Lung microvascular endothelial cell (primary cell): ENCODE measurements at places on chromosomes 12 and 14. TPM values are rescaled to one million over a fixed set of nuclear protein-coding genes. Genes with fewer than 3 reads are reported as not detected.

DNA sequence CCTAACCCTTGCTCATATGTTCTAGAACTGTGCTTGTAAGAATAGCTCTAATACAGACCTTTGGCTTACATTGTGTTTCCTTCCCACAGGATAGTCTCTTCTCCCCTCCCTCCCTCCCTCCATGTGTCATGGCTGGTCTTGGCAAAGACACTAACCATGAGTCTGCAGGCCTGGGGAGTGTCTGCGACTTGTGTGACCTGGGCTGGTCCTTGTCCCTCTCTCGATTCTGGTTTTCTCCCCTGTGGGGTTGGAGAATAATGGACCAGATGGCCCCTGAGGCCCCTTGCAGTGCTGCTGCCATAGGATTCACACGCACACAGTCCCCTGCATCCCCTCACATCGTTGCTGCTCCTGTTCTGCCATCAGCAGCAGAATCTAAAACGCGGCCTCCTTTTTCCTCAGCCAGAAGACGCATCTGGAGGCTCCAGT is 30.3 kb downstream of the DEGS2 start:
- DNase-seq, result peak; percentile 45

DNA sequence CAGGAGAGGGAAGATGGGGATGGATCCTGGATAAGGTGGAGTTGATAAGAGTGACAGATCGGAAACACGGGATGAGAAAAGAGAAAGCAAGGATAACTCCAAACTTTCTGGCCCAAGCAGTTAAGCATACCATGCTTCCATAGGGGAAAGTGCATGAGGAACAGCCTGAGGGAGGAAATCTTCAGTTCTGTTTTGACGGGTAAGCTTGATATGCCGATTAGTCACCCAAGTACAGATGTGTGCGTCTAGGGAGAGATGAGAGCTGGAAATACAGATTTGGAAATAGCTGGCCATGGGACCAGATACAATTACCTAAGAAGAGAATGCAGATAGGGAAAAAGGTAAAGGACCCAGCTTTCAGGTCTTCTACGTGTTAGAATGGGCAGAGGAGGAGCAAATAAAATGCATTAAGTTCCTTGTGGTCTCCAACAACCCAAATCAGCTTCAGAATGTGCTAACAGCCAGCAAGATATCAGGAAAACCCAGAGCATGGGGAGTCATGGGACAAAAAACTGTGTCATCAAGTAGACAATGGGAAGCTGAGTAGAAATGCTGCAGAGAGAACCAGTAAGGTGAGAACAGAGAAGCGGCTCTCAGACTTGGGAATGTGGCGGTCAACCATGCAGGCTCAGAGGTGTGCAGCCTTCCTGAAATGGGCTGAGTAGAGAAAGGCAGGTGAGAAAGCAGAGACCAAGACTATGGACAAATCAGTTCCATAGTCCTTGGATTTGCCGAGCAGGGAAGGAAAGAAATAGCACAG is 56.3 kb downstream of the PPP1R36 start:
- DNase-seq, result no peak

- peak; percentile 75 for DNase-seq
Measured at GRCh38 chr12:13167226-13167625, 29.3 kb upstream of the EMP1 start.

- no peak for DNase-seq
Measured at GRCh38 chr12:113475451-113476175, 3.9 kb upstream of the LHX5 start.

- peak; percentile 84 for DNase-seq
Measured at GRCh38 chr12:77685112-77685511, 145.6 kb upstream of the NAV3 start.

DNA sequence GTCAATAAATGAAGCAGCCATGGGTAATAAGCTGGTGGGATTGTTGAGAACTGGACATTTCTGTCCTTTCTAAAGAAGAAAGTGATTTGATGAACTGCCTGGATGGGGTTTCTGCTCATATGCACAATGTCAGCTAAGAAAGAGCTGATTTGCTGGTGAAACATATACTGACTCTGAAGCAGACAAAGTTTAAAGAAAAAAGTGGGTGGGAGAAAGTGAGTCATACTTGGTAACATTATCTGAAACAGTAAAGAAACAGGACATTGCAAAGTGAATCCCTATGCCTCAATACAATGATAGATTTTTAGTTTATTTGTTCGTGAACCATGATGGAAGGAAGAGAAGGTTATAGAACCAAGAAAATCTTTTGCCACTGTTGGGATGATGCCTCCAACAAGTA is 95.6 kb upstream of the DNM1L start:
- peak; percentile 54 for DNase-seq

DNA sequence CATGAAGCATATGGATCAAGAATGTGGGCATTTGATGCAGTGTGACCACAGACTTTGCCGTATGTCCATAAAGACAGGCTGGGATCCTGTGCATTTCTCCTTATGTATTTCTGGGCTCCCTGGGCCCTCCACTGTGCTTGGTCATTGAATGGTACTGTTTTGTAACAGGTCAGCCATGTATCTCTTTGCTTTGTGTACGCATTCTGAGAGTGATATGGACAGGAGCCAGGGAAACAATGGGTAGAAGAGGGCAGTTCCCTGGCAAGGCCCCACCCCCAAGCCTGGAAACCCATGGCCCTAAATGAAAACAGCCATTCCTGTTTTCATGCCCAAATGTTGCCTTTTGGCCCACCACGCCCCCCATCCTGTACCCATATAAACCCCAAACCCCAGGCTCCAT is 15.2 kb upstream of the FBXO34 start:
- DNase-seq, result no peak

DNA sequence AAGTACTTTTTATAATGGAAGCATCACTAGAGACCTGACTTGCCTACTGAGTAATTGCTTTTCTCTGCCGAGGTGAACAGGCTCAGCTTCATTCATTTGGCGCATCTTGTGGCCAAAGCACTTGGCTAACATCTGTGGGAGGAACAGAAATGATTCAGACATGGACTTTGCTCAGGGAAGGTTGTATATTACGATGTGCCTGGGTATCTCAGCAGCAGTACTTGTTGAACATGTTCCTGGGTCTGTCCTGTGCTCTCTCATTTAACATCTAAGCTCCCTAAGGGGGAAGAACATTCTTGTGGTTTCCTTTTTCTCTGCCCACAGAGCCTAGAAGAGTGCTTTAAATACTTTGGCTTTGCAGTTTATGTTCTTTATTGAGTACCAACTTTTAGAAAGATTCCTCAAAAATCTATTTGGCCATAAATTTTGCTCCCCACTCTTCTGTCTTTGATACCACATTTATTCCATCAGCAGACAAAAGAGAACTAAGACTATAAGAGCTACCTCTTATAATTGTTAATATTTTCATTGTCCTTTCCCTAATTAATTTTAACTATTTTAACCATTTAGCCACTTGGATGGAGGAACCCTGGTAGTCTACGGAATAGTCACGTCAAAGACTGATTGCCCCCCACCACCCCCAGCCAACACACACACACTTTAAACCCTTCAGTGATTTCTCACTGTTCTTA is 101.2 kb upstream of the EGLN3 start:
- DNase-seq, result no peak

GRCh38 chr12:110349514-110350151 is 53.9 kb downstream of the ANAPC7 start:
- no peak for DNase-seq

DNA sequence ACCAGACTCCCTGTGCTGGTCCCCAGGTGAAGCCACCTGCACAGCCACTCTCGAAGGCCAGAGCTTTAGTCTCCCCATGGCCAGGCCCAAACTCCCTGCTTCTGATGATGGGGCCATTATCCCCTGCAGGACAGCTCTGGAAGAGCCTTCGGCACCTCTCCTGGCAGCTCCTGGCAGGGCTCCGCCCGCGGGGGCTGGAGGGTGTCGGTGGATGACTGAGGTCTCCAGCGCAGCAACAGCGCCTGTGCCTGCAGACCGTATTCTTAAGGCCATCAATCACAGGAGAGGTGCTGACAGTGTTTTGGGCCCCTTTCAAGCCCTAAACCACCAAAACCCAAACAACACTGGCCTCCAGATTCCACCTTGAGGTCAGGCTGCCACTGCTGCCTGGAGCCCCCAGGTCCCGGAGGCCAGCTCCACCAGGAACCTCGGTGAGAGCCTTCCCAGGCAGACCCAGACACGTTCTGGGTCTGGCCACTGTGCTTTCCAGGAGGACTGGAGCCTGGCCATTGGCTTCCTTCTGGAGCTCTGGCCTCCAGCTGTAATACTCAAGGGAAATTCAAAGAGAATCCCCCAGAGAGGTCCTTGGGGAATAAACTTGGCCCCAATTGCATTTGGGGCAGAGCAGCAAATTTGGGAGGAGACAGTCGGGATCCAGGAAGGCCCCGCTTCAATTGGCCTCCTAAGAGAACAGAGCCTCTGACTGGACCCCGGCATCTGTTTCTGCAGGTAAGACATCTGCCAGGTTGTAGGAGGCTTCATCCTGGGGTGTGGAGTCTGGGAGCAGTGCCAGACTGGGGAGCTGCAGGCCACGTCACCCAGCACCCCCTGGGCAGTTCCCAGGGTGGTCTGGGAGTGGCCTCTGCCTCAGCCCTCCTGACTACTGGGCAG is 210.6 kb upstream of the RTL1 start:
- DNase-seq, result no peak

DNA sequence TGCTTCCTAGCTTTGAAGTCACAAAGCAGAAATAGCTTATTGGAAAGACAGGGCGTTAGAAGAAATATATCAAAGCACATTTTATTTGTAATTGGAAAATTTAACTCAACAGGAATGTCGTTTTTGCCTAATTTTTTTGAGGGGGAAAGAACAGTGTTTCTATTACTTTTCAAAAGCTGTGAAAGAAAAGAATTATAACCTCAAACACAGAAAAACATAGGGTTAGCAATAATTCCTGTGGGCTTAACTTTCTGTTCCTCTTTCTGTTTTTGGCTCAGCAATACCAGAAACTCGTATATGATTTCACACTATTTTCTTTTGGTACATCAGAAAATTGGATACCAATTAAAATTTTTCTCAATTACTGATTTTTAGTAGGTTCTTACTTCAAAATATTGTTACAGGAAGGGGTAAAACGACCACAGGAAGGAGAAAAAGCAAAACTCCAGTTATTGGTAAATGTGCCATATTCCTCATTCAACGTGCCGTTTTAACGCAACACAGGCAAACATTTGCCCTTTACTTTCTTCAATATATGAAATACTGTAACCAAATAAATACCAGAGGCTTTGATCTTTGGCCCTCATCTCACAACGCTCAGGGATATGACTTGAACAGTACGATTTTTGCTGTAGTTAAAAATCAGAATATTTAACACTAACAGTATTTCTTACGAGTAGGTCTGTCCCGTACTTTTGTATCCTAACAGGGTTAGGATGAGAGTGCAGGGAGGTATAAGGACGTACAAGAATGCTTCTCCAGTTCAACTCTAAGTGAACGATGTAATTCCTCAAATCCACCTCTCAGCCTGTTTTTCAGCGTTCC is 1.3 kb upstream of the RNU6-7 start:
- DNase-seq, result no peak

DNA sequence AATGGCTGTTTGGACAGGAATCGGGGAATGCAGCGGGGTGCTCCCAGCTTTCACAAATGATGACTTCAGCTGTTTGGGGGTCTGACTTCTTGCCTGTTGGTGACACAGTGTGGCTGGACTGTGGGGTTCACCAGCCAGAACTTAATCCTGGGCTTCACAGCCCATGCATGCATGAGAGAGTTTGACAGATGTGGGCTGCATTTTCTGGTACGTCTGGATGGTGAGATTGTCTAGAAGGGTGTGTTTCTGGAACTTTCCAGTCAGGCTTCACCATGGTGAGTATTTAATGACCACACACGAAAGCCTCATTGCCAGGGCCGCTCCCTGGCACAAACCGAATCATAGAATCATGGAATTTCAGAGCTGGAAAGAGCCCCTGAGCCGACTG is 29.6 kb downstream of the CHST11 start:
- DNase-seq, result no peak

- DNase-seq, result no peak
Measured at GRCh38 chr12:116529686-116530085, 29.5 kb upstream of the MAP1LC3B2 start.

- DNase-seq, result no peak
Measured at GRCh38 chr12:89695830-89696229, 12.8 kb downstream of the ATP2B1 start.

GRCh38 chr12:45623221-45623620 is 106.3 kb upstream of the ARID2 start:
- no peak for DNase-seq

DNA sequence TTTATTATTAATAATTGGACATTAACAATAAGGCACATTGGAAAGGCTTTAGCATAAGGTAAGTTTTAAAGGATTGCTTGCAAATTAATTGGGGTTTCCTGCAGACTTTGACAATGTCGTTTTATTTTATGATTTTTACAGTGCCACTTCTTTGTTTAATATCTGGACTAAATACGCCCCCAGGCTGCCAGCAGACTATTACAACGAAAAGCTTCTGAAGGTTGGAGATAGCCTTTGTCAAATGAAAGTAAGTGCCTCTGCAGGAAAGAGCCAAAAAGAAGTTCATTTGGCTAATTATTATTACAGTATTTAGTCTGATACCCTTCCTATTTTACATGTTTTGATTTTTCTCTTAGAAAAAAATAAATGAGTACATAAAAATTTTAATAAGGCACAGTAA is 11.3 kb downstream of the CFAP54 start:
- peak; percentile 76 for DNase-seq

DNA sequence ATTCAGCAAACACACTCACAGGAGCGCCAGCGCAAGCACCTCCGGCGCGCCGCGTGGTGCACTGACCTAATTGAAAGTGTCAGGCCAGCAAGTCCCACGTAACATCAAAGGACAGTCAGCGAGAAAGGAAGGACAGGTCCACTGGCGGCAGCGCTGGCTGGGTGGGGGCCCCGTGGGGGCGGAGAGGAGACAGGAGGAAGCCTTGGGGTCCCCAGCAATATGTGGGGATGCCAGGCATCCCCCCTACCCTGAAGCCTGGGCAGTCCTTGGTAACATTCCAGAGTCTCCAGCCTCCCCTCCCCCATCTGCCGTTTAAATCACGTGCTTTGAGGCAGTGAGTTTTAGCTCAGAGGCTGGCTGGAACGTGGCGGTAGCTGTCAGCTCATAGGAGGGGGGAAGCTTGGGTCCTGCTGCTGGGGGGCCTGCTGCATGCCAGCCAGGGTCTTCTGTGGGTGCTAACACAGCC is 159.2 kb downstream of the CALM1 start:
- DNase-seq, result no peak

DNA sequence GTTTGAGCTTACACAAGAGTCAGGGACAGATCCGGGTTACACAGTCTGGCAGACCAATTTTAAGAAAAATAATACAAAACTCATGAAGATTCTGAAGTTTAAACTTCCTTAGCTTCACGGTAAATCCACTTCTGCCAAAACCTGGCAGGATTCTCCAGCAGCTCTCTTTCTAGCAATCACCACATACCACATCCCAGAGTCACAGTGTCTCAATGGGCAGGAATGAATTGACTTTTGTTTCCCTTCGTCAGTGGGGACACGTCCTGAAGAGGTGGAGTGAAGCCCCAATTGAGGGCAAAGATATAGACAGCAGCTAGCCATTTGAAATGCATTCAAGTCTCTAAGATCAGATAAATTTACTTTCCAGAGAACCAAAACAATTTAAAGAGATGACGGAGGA is 117.1 kb upstream of the ARHGAP5 start:
- DNase-seq, result no peak

Gene B4GALNT3
- under 0.01 TPM in 1 of 2 replicates, not detected in the other for total RNA-seq

Gene P2RX7
- 3.1 and 7.1 TPM in 2 replicates for total RNA-seq

Gene ANKRD52
- total RNA-seq, result 8.3 and 10.7 TPM in 2 replicates

Gene POP5
- total RNA-seq, result 19.8 and 23.6 TPM in 2 replicates

Gene PSME2
- total RNA-seq, result 114 and 139 TPM in 2 replicates

Gene ESPL1
- 0.99 and 3.7 TPM in 2 replicates for total RNA-seq

Gene HECTD4
- 11.8 and 16.7 TPM in 2 replicates for total RNA-seq

Gene DNAI7
- not detected in 2 replicates for total RNA-seq

Gene AQP2
- not detected in 2 replicates for total RNA-seq

Gene POLE2
- total RNA-seq, result 3.8 and 6.3 TPM in 2 replicates
